ENCODE measurements at places on chromosomes 1 and 21.
A peak's percentile ranks its signal among the peaks of the same experiment; 100 is the strongest.

DNA sequence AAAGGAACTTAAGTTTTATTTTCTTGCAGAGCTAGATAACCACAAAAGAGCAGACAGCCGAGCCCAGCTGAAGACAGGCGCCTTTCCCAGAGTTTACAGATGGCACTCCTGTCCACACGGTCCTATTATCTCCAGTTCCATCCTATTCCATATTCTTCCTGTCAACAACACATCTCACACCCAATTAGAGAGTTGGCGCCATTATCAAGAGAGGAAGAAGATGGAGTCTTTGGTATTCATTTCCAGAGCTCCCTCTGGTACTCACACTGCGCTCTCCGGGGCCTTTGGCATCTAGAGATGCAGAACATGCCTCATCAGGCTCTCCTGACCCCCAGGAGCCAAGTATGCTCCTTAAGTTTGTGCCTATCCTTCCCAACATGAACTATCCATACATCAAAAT lies 43.3 kb upstream of the SIPA1L2 start:
- DNase-seq = no peak

GRCh38 chr1:97243973-97244560 lies 522.5 kb downstream of the PTBP2 start:
- DNase-seq = peak; percentile 35

GRCh38 chr1:23449958-23450357 lies 25.4 kb upstream of the TCEA3 start:
- no peak for DNase-seq

- DNase-seq = peak; percentile 46
These were observed 7.1 kb upstream of the ITGB2 start for GRCh38 chr21:44927587-44928461.

- no peak for DNase-seq
These were observed at the start of gene PRRX1 for GRCh38 chr1:170664093-170664827. PRRX1 (plus strand) TSS chr1:170664131; CDS start chr1:170664219, 88 bp downstream.
